ENCODE measurements at places on chromosomes 13 and 19. TPM values are rescaled to one million over a fixed set of nuclear protein-coding genes. Genes with fewer than 3 reads are reported as not detected.

DNA sequence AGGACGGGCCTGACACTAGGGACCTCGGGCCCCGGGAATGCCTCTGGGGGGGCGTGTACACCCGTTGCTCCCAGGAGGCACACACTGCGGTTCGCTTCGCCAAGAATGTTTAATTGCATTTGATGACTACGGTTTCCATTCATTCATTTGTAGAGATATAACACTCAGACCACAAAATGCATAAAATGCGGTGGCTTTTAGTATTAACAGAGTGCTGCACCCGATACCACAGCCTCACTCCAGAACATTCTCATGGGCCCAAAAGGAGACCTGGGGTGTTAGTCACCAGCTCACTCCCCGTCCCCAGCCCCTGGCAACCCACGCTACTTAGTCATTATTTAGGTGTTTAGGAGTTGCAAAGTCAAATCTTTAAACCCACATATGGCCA is 21.8 kb downstream of the HCN2 start:
- peak; percentile 55 for DNase-seq

DNA sequence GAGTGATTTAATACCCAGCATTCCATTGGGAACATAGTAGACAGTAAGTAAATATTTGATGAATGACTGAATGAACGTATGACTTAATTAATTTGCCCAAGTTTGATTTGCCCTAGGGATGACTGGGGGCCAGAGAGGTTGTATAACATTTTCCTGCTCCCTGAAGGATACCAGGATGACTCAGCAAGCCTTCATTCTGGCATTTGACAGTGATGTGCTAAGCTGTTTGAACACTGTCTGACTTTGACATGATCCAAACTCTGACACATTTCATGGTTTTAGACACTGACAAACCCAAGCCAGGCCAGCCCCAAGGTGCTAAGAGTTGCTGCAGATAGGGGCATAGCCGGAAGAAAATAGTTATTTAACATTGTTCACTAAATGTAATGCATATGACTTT is 53.4 kb upstream of the KLF12 start:
- no peak for DNase-seq

GRCh38 chr19:17703824-17704463 is 15.3 kb upstream of the MAP1S start:
- DNase-seq = peak; percentile 72

GRCh38 chr13:31850041-31850555 is 110.8 kb downstream of the RXFP2 start:
- DNase-seq = no peak

GRCh38 chr13:99205621-99206220 is 5.1 kb downstream of the UBAC2 start:
- DNase-seq = no peak

DNA sequence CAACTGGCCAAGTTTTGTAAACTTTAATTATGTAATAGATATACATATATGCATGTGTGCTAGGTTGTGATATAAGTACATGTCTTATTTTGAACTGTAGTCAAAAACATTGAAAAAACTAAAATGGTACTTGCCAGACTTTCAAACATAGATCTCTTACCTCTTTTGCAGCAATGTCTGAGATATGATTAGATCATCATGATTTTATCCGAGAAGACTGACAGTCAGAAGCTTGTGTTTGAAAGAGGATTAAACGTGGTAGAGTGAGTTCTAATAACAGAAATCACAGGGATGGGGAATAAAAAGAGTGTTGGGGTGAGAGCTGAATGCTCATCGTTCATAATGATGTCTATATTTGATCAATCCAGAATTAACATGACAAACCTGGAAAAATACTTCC is 18.2 kb upstream of the ACP7 start:
- DNase-seq = no peak

GRCh38 chr13:74206855-74207254 is 72.7 kb upstream of the KLF12 start:
- no peak for DNase-seq

GRCh38 chr13:44902738-44903137 is 86.5 kb downstream of the NUFIP1 start:
- DNase-seq = no peak

- DNase-seq = no peak
Observed at GRCh38 chr13:93338906-93339305, 112.3 kb downstream of the GPC6 start.

DNA sequence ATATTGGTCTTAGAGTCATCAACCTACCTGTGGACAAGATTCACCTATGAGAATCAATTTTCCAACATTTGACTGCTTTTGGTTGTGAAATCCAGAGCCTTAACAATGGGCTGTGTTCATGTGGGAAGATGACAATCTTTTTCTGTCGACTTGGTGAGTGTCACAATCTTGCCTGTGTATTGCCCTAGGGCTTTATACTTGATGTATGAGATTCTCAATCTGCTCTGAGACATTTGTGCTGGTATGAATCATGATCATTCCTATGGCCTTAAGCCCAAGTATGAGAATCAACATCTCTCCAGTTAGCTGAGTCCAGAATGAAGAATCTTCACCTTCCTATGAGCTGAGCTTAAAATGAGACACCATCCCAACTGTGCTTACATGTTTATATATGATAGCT is 68.7 kb downstream of the ZNF726 start:
- DNase-seq = no peak

GRCh38 chr13:50070186-50070585 is 54.9 kb downstream of the KCNRG start:
- no peak for DNase-seq

- DNase-seq = no peak
Observed at GRCh38 chr19:45075301-45076028, 813 bp downstream of the ZNF296 start.

DNA sequence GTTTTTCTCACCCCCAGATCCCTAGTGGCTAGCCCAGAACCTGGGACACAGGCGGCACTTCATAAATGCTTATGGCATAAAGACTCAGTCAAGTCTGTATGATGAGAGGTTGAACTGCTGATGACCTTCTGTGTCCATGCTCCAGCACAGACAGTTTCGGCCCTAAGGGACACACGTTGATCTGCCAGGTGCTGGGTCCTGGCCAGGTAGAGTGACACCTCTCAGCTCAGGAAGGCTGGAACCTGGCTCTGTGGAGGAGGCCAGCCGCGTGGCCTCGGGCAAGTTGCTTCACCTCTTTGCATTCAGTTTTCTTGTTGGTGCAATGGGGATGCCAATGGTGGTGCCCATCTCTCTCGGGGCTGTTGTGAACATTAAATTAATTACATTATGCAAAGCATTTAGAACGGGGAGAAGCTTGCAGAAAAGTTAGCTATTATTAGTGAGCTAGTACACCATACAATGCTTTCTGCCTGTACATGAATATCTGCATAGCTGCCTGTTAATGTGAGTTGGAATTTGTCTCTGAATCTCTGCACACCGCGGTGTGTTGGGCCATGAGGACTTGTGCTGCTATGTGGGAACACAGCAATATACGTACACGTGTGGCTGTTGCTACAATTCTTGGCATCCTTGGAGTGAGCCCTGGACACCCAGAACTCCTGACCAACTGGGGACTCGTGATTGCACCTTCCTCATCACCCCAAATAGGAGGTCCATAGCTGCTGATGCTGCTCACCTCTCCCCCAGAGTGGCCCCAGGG is 8.4 kb downstream of the GADD45B start:
- no peak for DNase-seq

DNA sequence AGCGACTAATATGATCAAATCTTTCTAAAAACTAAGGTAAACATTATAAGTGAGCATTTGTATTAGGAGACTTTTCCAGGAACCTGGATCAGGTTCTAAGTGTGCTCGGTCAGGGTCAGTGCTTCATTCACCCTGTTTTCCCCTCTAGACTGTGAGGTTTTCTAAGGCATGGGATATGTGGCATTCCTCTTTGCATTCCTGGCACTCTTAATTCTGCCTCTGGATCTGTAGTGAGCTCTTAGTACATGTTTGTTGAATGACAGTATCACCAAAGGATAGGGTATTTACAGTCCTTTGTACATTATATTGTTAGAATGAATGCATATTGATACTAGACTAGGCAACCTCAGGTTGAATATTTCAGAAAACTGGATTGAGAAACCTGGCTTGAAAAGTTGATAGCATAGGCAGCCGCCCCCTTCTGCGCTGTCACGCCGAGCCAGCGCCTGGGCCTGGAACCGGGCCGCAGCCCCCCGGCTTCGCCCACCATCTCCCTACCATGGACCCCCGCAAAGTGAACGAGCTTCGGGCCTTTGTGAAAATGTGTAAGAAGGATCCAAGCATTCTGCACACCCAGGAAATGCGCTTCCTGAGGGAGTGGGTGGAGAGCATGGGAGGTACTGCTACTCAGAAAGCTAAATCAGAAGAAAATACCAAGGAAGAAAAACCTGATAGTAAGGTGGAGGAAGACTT is 156.5 kb downstream of the KCNRG start:
- no peak for DNase-seq

DNA sequence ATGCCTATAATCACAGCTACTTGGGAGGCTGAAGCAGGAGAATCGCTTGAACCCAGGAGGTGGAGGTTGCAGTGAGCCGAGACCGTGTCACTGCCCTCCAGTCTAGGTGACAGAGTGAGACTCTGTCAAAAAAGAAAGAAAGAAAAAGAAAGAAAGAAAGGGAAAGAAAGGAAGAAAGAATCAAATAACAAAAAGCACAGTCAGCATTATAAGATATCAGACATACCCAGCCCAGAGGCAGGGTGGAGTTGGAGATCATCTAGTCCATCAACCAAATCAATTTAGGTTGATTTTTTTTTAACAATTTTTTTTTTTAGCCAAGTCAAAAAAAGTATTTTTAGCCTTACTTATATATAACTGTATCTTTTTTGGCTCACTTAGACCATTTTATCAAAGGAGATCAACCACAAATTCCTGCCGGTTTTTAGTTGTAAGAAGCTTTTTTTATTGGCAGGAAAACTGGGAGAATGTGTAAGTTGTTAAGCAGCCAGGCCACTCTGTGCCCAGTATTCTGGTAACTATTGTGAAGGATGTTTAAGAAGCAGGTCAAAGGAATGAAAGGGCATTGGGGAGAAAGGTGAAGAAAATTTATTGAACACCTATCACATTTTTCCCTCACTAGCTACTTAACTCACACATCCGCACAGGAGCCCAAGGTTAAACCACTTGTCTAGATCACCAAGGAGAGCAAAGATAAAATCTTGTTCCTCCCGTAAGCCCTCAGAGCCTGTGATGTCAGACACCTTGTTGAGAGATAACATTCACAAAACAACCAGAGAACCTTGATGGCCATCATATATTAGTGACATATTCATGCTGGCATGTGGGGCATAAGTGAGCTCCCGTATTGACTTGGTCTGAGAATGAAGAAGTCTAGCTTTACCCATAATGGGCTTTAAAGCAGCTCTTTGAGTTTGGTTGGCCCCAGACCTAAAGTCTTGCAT is 91.8 kb downstream of the COL4A2 start:
- no peak for DNase-seq

DNA sequence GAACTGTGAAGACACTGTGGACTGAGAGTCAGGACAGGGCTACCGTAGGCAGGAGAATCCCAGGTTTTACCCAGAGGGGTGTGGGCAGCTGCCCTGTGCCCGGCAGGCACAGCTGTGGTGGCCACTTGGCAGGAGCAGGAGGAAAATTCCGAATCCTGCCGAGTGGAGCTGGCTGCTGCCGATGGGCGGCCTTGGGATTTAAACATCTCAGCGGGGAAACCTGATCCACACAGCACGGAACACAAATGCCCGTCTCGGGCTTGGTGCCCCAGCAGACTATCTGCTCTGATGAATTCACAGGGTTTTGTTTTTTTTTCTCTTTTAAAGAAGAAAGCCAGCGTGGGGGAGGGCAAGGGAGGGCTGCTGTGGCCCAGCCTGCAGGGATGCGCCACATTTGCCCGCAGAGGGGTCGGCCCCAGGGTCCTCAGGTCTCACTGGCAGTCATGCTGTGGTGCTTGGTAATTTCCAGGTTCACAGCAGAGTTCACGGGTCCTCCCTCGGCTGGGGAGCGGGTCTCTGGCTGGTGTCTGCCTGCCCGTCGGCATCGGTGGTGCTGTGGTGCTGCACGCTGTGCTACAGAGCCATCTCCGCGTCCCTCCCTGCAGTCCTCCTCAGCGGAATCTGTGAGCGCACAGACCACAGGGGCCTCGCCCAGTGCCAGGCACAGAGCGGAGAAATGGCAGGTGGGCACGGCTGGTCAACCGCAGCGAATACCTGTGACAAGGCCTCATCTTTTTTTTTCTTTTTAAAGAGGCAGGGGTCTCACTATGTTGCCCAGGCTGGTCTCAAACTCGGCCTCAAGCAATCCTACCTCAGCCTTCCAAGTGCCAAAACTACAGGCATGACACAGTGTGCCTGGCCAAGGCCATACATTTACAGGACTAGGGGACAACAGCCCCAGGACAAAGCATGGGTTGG is 28.1 kb downstream of the MPND start:
- no peak for DNase-seq

GRCh38 chr13:73542446-73542845 is 483.6 kb downstream of the KLF5 start:
- DNase-seq = no peak

- no peak for DNase-seq
Observed at GRCh38 chr13:20337884-20338551, 105.9 kb upstream of the GJB6 start.

- no peak for DNase-seq
Observed at GRCh38 chr13:30659980-30660379, 42.3 kb downstream of the USPL1 start.

GRCh38 chr13:91565296-91565695 is 166.9 kb downstream of the GPC5 start:
- DNase-seq = no peak

GRCh38 chr13:107716741-107717140 is 498.6 kb downstream of the LIG4 start:
- no peak for DNase-seq

- DNase-seq = no peak
Observed at GRCh38 chr13:95387733-95388207, 86.5 kb upstream of the ABCC4 start.

DNA sequence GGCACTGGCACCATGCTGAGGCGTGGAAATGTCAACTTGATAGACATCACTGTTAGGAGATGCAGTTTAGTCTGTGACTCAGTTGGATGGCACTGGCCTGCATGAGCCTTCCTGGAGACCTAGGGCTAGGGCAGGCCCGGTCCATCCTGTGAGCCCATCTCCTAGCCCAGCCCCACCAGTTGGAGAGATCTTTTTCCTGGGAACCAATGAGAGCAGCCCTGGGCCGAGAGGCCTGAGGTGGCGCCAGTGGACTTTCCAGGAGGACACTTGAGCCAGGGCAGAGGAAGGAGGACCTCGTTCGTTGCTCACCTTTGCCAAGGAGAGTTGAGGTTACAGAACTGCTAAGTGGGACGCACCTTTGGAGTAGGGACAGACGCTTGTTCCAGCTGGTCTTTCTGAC is 100.5 kb upstream of the TEX29 start:
- no peak for DNase-seq

The ZNF709 gene
- 0.58 TPM for total RNA-seq

The C5AR2 gene
- not detected for total RNA-seq

The SLC6A16 gene
- total RNA-seq = 0.20 TPM

The SMG9 gene
- total RNA-seq = 102 TPM

The RASGRP4 gene
- total RNA-seq = 1.2 TPM

The ERICH6B gene
- total RNA-seq = not detected

The KIR3DL2 gene
- 1.7 TPM for total RNA-seq

The NDUFA7 gene
- 81.8 TPM for total RNA-seq

The PTGIR gene
- total RNA-seq = 2.2 TPM

The SMIM17 gene
- total RNA-seq = not detected

The BCAM gene
- 0.40 TPM for total RNA-seq

The CGB8 gene
- total RNA-seq = not detected

The B3GNT3 gene
- total RNA-seq = 0.52 TPM
